Activated naive CD8-positive, alpha-beta T cell treated with anti-CD3 and anti-CD28 coated beads for 36 hours (primary cell): ENCODE measurements at places on chromosomes 6 and 20. TPM values are rescaled to one million over a fixed set of nuclear protein-coding genes. Genes with fewer than 3 reads are reported as not detected.

GRCh38 chr6:27290850-27291208, 21.2 kb downstream of the POM121L2 start:
- H3K27me3 ChIP-seq: peaks cover 95% of the 10 kb centered on the region
- H3K4me3 ChIP-seq: no peak overlapping the region
- no peak for DNase-seq
- H3K36me3 ChIP-seq: peaks cover 21% of the 10 kb centered on the region
- H3K4me1 ChIP-seq: peaks cover 19% of the 10 kb centered on the region

Gene IGF2R
- total RNA-seq: 77.7 TPM

Gene RPL10A
- total RNA-seq: 2,291 TPM

GRCh38 chr20:2330090-2330695, 34.4 kb downstream of the TGM3 start:
- H3K27ac ChIP-seq: no peak overlapping the region
- H3K4me1 ChIP-seq: no peaks in the 10 kb centered on the region
- H3K27me3 ChIP-seq: peaks cover 15% of the 10 kb centered on the region
- no peak overlapping the region for H3K4me3 ChIP-seq

GRCh38 chr6:159066483-159066882, 21.7 kb upstream of the TAGAP start:
- peaks cover 67% of the 10 kb centered on the region for H3K4me1 ChIP-seq
- no peaks in the 10 kb centered on the region for H3K27me3 ChIP-seq
- H3K27ac ChIP-seq: peak overlapping the region; percentile 90
- no peak overlapping the region for H3K4me3 ChIP-seq
- H3K36me3 ChIP-seq: peaks cover 24% of the 10 kb centered on the region
- no peak for DNase-seq
